ENCODE measurements at places on chromosomes 7 and 10. TPM values are rescaled to one million over a fixed set of nuclear protein-coding genes. Genes with fewer than 3 reads are reported as not detected.

DNA sequence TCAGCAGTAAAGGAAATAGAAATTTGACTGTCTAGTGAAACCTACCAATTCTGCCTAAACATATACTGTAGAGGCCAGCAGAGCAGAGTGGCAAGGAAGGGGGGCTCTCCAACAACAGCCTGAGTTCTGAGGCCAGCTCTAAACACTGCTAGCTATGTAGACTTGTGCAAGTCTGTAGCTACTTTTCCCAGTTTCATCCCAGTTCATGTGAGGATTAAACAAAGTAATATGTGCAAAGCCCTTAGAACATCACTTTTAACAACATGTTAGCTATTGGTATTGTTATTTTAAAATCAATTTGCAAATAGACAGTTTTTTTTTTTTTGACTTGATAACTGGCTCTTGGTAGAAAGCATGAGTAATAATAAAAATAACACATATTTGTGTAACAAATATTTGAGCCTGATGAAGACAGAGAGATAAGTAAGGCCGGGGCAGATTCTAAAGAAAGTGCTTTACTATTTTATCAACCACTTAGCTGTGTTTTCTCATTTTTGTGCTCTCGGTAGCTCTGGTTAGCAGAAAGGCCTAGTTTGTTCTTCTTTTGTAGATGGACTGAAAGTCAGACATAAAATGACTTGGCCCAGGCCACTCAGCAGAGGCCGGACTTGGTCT is 9.3 kb downstream of the CHST12 start:
- H3K27ac ChIP-seq: no peak overlapping the region
- DNase-seq: peak; percentile 31
- H3K36me3 ChIP-seq: no peaks in the 10 kb centered on the region
- H3K27me3 ChIP-seq: no peaks in the 10 kb centered on the region
- H3K4me3 ChIP-seq: no peak overlapping the region

GRCh38 chr10:30579574-30579973 is 50.0 kb downstream of the LYZL2 start:
- H3K36me3 ChIP-seq: no peaks in the 10 kb centered on the region
- H3K27me3 ChIP-seq: peaks cover 20% of the 10 kb centered on the region
- no peaks in the 10 kb centered on the region for H3K4me1 ChIP-seq
- DNase-seq: no peak
- H3K27ac ChIP-seq: no peak overlapping the region

GRCh38 chr10:104601166-104601565 is 39.9 kb upstream of the SORCS3 start:
- no peak overlapping the region for H3K4me3 ChIP-seq
- H3K36me3 ChIP-seq: no peaks in the 10 kb centered on the region
- H3K27ac ChIP-seq: no peak overlapping the region
- no peaks in the 10 kb centered on the region for H3K4me1 ChIP-seq

HOXA2 gene
- 2.6 TPM for polyA plus RNA-seq

LRRD1 gene
- 0.02 TPM for polyA plus RNA-seq

GRCh38 chr7:99040104-99040958 is 103.6 kb downstream of the SMURF1 start:
- DNase-seq: peak; percentile 75
- no peak overlapping the region for H3K4me3 ChIP-seq

GRCh38 chr7:1864161-1864940 is 194.3 kb downstream of the ELFN1 start:
- no peaks in the 10 kb centered on the region for H3K36me3 ChIP-seq
- H3K4me3 ChIP-seq: no peak overlapping the region
- peaks cover 3% of the 10 kb centered on the region for H3K4me1 ChIP-seq
- H3K27ac ChIP-seq: no peak overlapping the region
- H3K27me3 ChIP-seq: no peaks in the 10 kb centered on the region
